ENCODE measurements at places on chromosomes 7 and 10.

DNA sequence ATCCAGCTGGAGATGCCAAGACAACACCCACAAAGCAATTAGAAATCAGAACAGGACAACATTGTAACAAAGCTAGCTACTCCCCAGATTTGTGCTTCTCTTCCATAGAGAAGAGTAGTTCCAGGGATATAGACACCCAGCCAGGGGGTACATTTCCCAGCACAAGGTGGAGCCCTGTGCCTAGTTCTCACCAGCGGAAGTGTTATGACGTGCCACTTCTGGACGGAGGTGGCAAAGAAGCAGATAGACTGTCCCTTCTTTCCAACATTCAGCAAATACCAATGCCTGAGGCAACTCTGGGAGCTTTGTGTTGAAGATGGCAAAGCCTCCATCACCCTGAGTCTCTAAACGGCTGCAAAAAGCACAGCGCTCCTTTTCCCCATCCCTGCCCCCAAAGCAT is 23.4 kb upstream of the GSAP start:
- DNase-seq, result no peak

DNA sequence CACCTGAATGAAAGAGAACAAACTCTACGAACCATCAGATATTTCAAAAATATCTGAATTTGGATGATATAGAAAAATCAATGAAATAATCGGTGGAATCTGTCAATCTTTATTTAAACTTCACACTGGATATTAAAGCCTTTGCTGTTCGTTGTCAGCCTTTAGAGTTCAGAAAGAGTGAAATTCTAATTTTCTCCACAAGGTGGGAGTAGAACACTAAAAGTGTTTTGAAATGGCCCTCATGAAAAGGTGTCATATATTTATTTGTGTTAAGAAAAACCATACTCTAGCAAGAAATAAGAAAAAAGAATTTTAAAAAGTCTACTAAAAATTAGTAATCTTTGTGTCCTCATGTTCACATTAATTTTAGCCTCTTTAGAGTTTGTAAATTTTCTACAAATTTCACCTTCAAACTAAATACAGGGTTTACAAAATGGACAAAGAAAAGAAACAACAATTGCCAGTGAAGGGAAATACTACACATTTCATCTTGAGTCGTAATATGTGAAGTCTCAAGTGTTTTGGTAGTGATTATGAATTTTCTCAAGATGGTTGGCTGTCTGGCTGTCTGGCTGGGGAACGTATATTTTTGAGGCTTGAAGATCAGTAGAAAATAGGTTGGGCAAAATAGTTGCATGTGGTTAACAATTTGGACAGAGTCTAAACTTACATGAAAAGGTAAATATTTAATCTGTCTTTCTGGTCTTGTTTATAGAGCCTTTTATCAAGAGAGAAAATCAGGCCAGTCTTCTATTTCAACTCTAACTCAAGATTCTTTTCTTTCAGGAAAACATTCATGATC is 43.7 kb downstream of the DNAJB9 start:
- no peak for DNase-seq

GRCh38 chr7:132380059-132380458 is 196.2 kb downstream of the PLXNA4 start:
- DNase-seq, result no peak

DNA sequence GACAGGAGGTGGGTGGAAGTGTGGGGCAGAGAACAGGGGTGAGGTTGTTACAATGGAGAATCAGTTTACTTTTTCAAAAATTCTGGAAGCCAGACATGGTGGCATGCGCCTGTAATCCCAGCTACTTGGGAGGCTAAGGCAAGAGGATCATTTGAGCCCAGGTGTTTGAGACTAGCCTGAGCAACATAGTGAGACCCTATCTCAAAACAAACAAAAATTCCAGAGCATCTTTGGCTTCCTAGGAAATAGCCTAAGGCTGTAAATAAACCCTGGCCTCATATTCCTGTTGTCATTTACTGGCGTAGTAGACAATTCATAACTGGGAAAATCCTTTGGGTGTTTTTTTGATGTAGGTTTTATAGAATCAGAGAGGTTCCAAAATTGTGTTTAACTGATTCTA is 44.0 kb downstream of the GBF1 start:
- no peak for DNase-seq

DNA sequence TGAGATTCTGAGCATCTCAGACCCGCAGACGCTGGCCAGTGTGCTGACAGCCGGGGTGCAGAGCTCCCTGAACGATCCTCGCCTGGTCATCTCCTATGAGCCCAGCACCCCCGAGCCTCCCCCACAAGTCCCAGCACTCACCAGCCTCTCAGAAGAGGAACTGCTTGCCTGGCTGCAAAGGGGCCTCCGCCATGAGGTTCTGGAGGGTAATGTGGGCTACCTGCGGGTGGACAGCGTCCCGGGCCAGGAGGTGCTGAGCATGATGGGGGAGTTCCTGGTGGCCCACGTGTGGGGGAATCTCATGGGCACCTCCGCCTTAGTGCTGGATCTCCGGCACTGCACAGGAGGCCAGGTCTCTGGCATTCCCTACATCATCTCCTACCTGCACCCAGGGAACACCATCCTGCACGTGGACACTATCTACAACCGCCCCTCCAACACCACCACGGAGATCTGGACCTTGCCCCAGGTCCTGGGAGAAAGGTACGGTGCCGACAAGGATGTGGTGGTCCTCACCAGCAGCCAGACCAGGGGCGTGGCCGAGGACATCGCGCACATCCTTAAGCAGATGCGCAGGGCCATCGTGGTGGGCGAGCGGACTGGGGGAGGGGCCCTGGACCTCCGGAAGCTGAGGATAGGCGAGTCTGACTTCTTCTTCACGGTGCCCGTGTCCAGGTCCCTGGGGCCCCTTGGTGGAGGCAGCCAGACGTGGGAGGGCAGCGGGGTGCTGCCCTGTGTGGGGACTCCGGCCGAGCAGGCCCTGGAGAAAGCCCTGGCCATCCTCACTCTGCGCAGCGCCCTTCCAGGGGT is 703 bp downstream of the RBP3 start:
- DNase-seq, result no peak

GRCh38 chr7:38002689-38003088 is 82.2 kb downstream of the EPDR1 start:
- DNase-seq, result no peak

- no peak for DNase-seq
Measured at GRCh38 chr10:30353851-30354250, 4.8 kb upstream of the MTPAP start.

DNA sequence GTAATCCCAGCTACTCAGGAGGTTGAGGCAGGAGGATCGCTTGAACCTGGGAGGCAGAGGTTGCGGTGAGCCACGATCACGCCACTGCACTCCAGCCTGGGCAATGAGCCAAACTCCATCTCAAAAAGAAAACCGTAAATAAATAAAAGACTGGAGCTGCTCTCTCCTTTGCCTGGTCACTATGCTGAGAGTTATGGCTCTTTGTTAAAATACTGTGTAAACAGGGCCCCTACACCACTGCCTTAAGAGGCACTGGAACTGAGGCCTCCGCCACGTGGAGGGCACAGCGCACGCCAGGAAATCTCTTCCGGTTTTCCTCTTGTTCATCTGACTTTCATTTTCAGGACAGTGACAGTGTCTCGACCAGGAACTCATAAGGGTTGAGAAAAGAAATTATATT is 123.3 kb downstream of the PAXIP1 start:
- no peak for DNase-seq

DNA sequence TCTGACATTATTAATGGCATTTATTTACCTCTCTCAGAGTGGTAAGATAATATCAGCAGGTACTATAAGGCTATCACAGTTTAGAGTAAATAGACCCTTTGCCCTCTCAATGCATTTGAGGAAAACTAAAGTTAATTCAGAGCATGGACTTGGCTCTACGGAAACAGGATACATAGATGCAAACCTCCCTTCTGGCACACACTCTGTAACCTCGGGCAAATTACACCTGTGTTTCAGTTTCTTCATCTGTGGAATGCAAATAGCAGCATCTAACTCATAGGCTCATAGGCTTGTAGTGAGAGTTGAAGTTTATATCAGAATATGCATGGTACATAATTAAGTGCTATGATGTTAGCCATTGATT is 5.6 kb downstream of the RAPGEF5 start:
- no peak for DNase-seq
